ENCODE measurements at places on chromosomes 6 and 20.

DNA sequence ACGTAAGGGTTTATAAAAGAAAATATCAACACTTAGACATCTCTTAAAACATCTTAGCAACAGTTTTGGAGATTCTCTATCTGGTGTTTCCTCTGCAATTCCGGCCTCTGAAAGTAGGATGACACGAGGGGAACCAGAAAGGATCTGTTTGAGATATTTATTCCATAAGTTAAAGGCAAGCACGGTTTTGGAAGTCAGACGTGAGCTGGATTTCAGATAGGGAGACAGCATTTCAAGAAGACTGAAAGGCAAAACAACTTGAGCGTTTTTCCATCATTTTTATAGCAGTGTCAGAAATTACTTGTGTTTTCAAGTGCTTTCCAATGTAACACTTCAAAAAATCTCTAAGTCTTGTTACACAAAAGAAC, 52.9 kb upstream of the BTN3A2 start:
- peak; percentile 85 for DNase-seq

DNA sequence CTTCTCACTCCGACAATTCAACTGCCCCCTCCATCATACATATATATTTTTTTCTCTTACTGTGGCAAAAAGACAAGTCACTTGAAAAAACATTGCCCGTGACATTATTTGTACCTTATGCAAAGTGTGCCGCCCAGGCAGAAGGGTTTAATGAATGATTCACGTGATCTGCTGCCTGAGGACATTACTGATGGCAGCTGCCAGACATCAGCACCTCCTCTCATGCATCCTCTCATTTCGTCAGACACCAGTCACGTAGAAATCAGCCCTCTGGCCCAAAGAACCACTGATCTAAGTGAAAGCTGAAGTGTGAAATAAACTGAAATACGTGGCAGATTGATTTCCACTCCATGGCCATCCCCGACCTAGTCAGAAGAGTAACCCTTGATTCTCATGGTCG, 218.8 kb upstream of the PDE10A start:
- no peak for DNase-seq

DNA sequence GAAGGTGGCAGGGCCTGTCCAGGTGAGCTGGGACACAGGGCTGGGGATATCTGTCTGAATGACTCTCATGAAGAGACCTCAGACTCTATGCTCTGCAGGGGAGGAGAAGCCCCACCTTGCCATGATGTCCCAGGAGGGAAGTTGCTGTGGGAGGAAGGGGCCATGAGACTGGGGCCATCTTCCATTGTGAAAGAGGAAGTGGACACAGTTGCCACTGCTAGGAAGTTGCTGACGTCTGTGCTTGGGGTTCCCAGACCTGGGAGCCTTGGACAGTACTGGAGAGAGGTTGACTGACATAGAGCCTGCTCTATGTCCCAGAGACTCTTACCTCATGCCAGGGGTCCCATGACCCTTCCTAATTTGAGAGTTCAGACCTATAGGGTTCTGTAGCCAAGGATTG, 24.5 kb downstream of the SIRPB1 start:
- no peak for DNase-seq

DNA sequence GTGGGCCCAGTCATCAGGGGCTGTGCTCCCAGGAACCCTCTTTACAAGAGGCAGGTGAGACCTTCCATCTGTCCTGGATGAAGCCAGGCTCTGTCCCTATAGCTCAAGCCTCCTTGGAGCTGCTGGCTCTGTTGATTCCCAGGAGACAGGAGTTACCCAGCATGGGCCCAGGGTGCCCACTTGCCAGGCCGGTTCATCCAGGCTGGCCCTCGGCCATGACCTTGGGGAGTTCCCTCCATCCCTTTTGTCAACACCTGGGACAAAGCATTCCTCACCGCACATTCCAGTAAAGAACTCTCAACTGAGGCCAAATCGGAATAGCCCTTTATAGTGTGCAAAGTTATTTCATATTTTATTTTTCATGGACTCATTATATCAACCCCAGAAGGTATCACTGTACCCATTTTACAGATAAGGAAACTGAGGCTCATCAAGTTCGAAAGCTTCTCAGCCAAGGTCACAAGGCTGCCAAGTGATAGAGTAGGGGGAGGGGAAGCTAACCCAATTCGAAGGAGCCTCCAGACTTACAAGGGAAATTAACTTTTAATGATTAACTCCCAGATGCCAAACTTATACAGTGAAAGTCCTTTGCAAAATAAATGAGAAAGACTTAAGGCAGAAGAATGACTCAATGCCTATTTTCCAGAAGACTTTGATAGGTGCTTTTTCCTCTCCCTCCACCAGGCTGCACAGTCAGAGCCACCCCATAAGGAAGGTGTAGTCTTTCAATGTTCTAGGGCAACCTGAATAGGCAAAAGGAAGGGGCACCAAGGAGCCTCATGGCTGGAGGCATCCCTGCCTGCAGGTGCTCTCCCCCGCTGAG, 18.5 kb downstream of the SDC4 start:
- no peak for DNase-seq

DNA sequence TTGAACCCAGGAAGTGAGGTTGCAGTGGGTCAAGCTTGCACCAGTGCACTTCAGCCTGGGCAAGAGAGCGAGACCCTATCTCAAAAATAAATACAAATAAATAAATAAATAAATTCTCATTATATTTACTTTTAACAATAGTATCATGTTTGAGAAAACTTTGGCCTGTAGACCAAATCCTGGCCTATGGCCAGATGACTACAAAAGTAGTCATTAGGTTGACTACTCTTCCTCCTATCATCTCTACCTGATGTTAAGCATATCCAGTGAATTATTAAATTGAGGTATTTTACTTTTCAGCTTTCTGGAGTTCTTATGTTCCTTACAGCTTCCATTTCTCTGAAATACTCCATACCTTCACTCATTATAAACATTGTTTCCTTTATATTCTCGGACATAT, 280.6 kb downstream of the LAMA2 start:
- no peak for DNase-seq

DNA sequence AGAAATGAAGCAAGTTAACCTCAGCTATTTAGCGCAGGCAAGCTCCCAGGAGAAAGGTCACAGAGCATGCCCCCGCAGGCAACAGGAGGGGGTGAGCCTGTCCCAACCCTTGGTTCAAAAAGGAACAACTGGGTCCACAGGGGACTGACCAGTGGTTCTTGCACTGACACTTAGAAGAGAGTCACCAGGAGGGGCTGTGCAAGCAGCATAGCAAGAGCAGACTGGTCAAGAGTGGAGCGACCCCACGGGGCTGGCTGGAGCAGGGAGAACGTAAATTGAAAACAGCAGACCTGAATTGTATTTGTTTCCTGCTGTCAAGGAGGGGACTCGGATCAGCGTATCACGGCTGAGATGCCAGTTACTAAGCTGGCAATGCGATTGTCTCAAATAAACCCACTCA, 32.8 kb downstream of the GABRR1 start:
- DNase-seq, result no peak

DNA sequence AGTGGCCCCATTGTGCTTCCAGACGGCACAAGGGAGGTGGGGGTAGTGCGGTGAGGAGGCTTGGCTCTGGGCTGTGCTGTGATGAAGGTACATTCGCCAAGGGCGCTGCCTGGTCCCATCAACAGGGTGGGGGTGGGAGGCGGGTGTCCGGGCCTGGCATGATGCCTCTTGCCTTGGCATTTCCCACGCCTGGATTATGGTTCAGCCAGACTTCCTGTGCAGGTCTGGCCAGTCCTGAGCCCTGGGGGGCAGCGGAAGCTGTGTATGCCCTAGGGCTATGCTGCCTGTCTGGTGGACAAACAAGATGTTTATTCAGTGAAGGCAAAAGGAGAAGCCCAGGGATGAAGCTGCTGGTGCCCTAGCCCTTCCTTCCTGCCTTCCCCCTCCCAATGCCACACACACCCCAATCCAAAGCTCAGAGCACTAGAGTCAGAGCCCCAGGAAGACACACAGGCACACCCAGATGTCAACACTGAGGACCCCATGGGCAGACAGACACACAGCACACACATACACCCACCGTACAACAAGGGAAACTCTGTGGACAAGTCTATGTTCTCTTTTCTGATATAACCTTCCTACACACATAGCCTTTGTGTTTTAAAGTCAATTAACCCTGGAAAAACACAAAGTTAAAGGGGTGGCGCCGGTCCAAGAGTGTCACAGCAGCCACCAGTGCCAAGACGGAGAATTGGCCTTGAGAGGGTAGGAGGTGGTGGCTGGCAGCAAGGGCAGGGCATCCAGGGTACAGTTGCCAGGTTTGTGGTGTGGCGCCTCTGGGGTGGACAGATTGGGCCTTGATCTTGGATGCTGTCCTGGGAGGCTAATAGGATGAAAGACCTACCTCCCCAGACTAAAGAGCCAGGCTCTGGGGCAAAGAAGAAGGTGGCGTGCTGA, 54.7 kb upstream of the SAYSD1 start:
- no peak for DNase-seq

DNA sequence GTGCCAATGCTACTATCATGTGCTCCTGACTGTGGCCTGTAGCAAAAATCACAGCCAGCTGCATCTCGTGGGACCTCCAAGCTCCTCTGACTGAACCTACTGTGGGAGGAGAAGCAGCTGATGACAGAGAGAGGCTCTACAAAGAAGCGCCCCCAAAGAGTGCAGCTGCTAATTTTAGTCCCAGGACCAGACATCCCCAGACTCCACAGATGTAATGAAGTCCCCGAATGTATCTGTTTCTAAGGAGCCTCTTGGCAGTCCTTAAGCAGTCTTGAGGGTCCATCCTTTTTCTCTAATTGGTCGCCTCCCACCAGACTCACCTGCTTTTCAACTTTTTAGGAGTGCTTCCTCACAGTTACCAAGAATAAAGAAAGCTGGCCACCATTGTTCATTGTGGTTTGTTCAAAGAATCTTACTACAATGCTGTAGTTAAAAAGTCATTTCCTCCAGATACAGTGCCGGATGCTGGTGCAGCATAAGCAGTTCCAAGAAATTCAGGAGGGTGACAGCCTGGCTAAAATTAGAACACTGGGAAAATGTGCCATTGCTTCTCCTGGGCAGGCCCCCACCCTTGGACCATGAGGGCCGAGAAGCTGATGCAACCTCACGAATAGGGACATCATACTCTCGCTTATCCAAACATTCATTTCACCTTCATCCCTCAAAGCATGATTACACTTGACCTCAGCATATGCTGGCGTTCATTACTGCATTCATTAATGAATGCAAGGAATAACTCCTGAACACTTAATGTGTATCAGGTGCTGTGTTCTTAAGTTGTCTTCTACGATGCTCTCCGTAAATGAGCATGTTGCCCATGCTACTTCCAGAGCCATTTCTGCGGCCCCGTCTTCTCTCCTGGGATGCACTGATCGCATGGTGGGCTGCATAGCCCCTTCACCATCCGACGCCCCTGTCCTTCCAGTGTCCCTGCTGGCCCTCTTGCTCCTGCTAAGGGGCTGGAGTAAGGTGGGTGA, 66.4 kb downstream of the LY86 start:
- peak; percentile 86 for DNase-seq

DNA sequence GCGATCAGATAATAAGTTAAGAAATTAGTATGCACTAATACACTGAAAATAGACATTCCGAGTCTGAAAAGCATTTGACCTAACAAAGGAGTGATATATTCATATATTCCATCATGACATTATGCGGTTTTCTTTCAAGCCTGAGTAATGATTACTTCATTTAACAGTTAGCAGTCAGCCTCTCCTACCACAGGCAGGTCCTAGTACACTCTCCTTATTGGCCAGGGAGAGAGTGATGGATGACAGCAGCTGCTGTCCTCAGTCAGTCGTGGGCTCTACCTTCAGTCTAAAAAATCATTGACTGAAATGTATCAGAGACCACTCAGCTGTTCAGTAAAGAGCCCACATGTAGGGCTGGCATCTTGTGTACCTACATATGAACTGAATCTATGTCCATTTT, 33.2 kb upstream of the VGLL2 start:
- DNase-seq, result peak; percentile 5

GRCh38 chr20:36314734-36315544, 8.8 kb downstream of the DLGAP4 start:
- DNase-seq, result no peak

DNA sequence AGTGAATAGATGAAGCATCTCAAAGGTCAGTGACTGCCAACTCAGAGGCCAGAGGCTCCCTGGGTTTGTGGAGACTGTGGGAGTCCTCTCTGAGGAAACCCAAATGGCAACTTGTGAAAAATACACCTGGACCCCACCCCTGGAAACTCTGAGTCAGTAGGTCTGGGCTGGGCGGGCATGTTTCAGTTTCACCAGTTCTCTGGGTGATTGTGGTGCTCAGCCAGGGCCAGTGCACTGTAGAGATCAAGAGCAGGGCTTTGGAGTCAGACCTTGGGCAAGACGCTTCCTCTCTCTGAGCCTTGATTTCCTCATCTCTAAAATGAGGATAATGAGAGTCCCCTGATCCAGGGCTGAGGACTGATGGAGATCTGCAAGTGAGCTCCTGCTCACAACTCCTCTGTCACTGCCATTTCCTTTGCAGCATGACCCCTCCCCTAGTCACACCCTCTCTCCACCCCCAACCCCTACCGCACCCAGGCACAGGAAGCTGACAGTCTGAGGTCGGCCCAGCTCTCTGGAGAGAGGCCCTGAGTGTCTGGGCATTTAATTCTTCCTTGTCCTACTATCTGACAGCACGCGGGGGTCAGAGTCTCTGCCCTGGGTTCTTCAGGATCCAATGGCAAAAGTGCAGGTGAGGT, 5.1 kb downstream of the DEF6 start:
- DNase-seq, result peak; percentile 67

DNA sequence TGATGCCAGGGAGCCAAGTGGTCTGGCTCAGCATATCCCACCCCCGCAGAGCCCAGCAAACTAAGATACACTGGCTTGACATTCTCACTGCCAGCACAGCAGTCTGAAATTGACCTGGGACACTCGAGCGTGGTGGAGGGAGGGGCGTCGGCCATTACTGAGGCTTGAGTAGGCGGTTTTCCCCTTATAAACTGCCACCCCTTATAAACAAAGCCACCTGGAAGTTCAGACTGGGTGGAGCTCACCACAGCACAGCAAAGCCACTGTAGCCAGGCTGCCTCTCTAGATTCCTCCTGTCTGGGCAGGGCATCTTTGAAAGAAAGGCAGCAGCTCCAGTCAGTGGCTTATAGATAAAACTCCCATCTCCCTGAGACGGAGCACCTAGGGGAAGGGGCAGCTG, 19.4 kb downstream of the TINAG start:
- no peak for DNase-seq

- DNase-seq, result no peak
Measured at GRCh38 chr6:26459023-26459810, 1.5 kb downstream of the BTN2A1 start.

- peak; percentile 69 for DNase-seq
Measured at GRCh38 chr6:29336269-29336668, 32.4 kb downstream of the OR5V1 start.

Data from OCI-M1 (cell line).